ENCODE measurements at places on chromosomes 4 and X.

- DNase-seq = no peak
These were observed 1860.5 kb upstream of the ADGRL3 start for GRCh38 chr4:59339631-59340030.

DNA sequence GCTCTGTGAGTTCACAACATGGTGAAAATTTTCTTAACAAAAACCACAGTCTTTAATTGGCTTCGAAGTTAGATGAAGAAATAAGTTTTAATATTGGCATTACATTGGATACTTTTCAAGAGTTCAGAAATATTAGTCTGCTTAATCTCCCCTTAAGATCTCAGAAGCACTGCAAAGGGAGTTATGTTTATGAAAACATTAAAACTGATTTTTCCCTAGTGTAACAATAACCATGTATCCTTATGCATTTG, 1.5 kb downstream of the SETD7 start:
- DNase-seq = no peak

DNA sequence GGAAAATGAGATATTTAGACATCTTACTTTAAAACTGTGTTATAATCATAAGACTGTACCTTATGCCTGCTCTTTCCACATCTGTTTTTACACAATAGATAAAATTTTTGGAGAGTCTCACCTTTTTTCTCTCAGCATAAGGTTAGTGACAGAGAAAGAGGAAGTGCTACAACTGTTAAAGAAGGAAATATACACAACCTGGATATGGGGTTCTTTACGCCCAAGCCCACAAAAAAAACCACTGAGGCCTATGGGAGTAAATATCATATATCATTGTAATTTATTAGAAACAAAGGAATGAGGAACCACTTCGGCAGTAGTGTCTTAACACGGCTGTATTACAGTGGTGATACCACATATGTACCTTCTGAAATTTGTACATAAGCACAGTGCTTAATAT, 265.9 kb upstream of the GK2 start:
- DNase-seq = no peak

DNA sequence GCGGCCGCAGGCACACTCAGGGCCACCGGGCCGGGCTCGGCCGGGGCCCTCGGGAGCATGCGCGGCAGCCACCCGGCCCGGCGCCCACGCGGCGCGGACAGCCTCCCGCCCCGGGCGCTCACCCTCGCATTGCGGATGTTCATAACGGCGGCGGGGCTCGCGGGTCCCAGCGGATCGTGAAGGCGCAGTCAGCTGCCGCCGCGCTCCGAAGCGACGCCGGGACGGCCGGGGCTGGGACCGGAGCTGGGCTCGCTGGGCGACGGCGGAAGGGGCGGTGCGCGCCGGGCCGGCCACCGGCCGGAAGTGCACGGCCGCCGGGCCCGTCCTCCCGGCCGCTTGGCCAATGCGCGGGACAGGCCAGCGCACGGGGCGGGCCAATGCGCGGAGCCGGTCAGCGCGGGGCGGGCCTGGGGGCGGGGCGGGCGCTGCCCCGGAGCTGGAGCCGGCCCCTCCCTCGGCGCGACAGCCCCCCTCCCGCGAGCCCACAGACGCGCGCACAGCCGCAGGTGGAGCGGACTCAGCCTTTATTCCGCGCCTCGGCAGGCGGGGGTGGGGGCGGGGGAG, at the start of gene NAA10:
Gene NAA10 (minus strand): TSS at position 276 of the 564 bp plus-strand sequence. CDS start 133 bp downstream, at position 143.
- peak; percentile 61 for DNase-seq

DNA sequence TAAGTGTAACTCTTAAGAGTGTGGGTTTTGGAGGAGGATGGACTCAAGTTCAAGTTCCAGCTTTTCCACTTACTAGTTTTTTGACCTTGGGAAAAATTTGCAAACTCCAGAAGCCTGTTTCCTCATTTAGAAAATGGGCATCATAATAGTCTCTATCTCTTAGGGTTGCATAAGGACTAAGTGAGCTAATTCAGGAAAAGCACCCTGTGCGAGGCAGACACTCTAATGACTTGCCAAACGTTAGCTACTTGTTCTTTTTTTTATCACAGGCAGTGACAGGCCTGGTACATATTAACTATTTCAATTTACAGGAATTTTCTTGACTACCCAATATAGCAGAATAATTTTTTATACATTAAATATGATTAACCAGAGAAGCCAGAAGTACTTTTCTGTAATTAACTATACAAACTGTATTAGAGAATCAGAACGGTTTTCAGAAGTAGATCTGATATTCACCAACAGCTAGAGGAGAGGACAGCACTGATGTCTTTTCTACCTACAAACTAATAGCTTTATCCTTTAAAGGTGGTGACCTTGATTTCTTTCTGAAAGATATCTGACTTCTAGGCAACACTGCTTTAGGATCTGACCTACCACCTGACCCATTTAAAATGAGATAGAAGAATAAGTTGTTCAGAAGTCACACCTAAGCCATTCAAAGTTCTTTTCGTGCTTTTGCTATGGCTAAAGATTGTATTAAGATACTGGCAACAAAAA, 139.6 kb upstream of the HAND2 start:
- no peak for DNase-seq

GRCh38 chrX:132169554-132169953, 41.7 kb upstream of the FRMD7 start:
- DNase-seq = no peak
